ENCODE measurements at places on chromosomes 11 and 22. TPM values are rescaled to one million over a fixed set of nuclear protein-coding genes. Genes with fewer than 3 reads are reported as not detected.

DNA sequence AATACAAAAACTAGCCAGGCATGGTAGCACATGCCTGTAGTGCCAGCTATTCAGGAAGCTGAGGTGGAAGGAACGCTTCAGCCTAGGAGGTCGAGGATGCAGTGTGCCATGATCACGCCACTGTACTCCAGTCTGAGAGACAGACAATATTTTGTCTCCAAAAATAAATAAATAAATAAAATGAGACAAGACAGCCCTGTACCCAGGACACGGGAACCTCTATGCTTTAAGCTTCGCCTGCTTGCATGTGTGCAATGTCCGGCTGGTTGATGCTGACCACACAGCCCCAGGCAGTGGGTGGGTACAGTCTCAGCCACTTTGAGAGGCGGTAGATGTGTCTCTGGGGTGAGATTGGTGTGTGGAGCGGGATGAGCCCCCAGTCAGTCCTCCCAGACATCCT is 52.0 kb upstream of the MPEG1 start:
- DNase-seq = no peak
- H3K4me1 ChIP-seq = peaks cover 6% of the 10 kb centered on the region
- H3K27ac ChIP-seq = no peak overlapping the region
- H3K4me3 ChIP-seq = no peak overlapping the region
- no peaks in the 10 kb centered on the region for H3K27me3 ChIP-seq
- H3K36me3 ChIP-seq = no peaks in the 10 kb centered on the region

DNA sequence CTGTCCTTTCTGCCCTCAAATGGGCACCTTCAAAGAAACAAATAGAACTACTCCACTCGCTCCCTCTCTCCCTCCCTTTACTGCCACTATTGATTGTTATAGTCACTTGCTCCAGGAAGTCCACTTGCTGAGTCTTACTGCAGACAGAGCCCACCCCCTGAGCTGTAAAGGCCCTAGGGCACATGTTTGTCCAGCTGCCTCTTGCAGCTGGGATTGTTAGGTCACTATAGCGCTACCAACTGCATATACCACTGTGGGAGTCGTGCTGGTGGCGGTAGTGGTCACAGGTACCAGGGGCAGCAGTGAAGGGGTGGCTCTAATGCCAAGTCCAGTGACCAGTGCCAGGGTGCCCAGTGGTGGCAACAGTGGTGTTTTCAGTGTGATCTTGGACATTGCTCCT is 4.4 kb upstream of the SREBF2 start:
- no peaks in the 10 kb centered on the region for H3K27me3 ChIP-seq
- H3K27ac ChIP-seq = no peak overlapping the region
- peaks cover 5% of the 10 kb centered on the region for H3K4me1 ChIP-seq
- no peaks in the 10 kb centered on the region for H3K36me3 ChIP-seq
- H3K4me3 ChIP-seq = no peak overlapping the region
- DNase-seq = no peak

GRCh38 chr22:22698263-22698750 is 53.9 kb downstream of the GGTLC2 start:
- H3K36me3 ChIP-seq = no peaks in the 10 kb centered on the region
- H3K27ac ChIP-seq = no peak overlapping the region
- no peak overlapping the region for H3K4me3 ChIP-seq
- no peak for DNase-seq
- H3K4me1 ChIP-seq = peaks cover 11% of the 10 kb centered on the region

GRCh38 chr11:20337526-20338154 is 25.9 kb upstream of the HTATIP2 start:
- peaks cover 8% of the 10 kb centered on the region for H3K27me3 ChIP-seq
- no peak for DNase-seq
- H3K4me3 ChIP-seq = no peak overlapping the region
- H3K4me1 ChIP-seq = no peaks in the 10 kb centered on the region
- H3K36me3 ChIP-seq = no peaks in the 10 kb centered on the region
- H3K27ac ChIP-seq = no peak overlapping the region

GRCh38 chr22:44159221-44159620 is 21.5 kb upstream of the PARVG start:
- no peaks in the 10 kb centered on the region for H3K36me3 ChIP-seq
- no peak overlapping the region for H3K27ac ChIP-seq
- no peak for DNase-seq
- no peaks in the 10 kb centered on the region for H3K4me1 ChIP-seq
- no peak overlapping the region for H3K4me3 ChIP-seq

The KRTAP5-11 gene
- polyA plus RNA-seq = not detected

The ABCG4 gene
- not detected for polyA plus RNA-seq
